ENCODE measurements at places on chromosomes 3 and 15. TPM values are rescaled to one million over a fixed set of nuclear protein-coding genes. Genes with fewer than 3 reads are reported as not detected.

GRCh38 chr3:130973406-130973805 lies 53.2 kb downstream of the ASTE1 start:
- no peaks in the 10 kb centered on the region for H3K4me1 ChIP-seq
- no peaks in the 10 kb centered on the region for H3K27me3 ChIP-seq
- no peak overlapping the region for H3K27ac ChIP-seq
- H3K36me3 ChIP-seq = peaks cover 16% of the 10 kb centered on the region
- H3K4me3 ChIP-seq = no peak overlapping the region

GRCh38 chr15:68510558-68510957 lies 68.2 kb upstream of the CORO2B start:
- no peaks in the 10 kb centered on the region for H3K27me3 ChIP-seq
- H3K4me1 ChIP-seq = no peaks in the 10 kb centered on the region
- H3K4me3 ChIP-seq = no peak overlapping the region
- no peak overlapping the region for H3K27ac ChIP-seq
- no peaks in the 10 kb centered on the region for H3K36me3 ChIP-seq
- DNase-seq = no peak

GRCh38 chr3:157175691-157176507 lies 16.0 kb upstream of the CCNL1 start:
- DNase-seq = peak; percentile 50
- H3K4me1 ChIP-seq = peaks cover 17% of the 10 kb centered on the region
- peak overlapping the region; percentile 63 for H3K4me3 ChIP-seq
- no peaks in the 10 kb centered on the region for H3K27me3 ChIP-seq
- peak overlapping the region; percentile 95 for H3K27ac ChIP-seq

Gene VEPH1
- total RNA-seq = 0.37 TPM

- H3K4me1 ChIP-seq = no peaks in the 10 kb centered on the region
- H3K36me3 ChIP-seq = no peaks in the 10 kb centered on the region
- H3K4me3 ChIP-seq = no peak overlapping the region
- DNase-seq = no peak
These were observed 49.1 kb upstream of the NEDD4 start for GRCh38 chr15:56042498-56042897.

Gene ATP13A5
- total RNA-seq = not detected

- no peaks in the 10 kb centered on the region for H3K36me3 ChIP-seq
- no peak overlapping the region for H3K27ac ChIP-seq
- no peaks in the 10 kb centered on the region for H3K27me3 ChIP-seq
- H3K4me1 ChIP-seq = no peaks in the 10 kb centered on the region
These were observed 462.2 kb downstream of the GRM7 start for GRCh38 chr3:7322957-7323669.

GRCh38 chr3:144312702-144313101 lies 341.1 kb downstream of the DIPK2A start:
- H3K27me3 ChIP-seq = no peaks in the 10 kb centered on the region
- H3K4me1 ChIP-seq = no peaks in the 10 kb centered on the region
- no peak overlapping the region for H3K27ac ChIP-seq
- DNase-seq = no peak
- no peak overlapping the region for H3K4me3 ChIP-seq
- H3K36me3 ChIP-seq = no peaks in the 10 kb centered on the region

GRCh38 chr15:76335307-76336253 lies 993 bp upstream of the ISL2 start:
- peaks cover 45% of the 10 kb centered on the region for H3K4me1 ChIP-seq
- peak overlapping the region; percentile 70 for H3K27ac ChIP-seq
- peak overlapping the region; percentile 56 for H3K4me3 ChIP-seq
- peaks cover 78% of the 10 kb centered on the region for H3K27me3 ChIP-seq

DNA sequence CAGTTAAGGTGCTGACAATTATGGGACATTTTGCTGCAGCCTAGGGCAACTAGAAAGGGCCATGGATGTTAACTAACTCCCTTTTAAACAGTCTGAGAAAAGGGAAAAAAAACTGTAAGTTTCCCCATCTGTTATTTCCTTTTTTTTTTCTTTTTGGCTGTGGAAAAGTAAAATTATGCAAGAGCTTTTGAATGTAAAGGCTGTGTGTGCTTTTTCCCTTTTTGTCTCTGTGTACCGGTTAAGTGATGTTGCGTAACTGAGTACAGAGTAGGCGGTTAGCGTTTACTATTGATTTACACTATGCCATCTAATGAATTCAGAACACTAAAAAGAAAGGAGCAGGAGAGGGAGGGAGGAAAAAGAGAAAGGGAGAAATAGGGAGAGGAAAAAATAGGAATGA lies 403.6 kb downstream of the TIGIT start:
- H3K27me3 ChIP-seq = no peaks in the 10 kb centered on the region
- no peaks in the 10 kb centered on the region for H3K36me3 ChIP-seq
- no peak for DNase-seq
- no peak overlapping the region for H3K4me3 ChIP-seq
- no peak overlapping the region for H3K27ac ChIP-seq

GRCh38 chr3:41290736-41291135 lies 91.4 kb downstream of the CTNNB1 start:
- H3K27ac ChIP-seq = no peak overlapping the region
- H3K36me3 ChIP-seq = no peaks in the 10 kb centered on the region
- H3K4me1 ChIP-seq = no peaks in the 10 kb centered on the region
- no peak overlapping the region for H3K4me3 ChIP-seq

All from transverse colon (tissue), 4 donors.